ENCODE measurements at places on chromosomes 2 and 18.

DNA sequence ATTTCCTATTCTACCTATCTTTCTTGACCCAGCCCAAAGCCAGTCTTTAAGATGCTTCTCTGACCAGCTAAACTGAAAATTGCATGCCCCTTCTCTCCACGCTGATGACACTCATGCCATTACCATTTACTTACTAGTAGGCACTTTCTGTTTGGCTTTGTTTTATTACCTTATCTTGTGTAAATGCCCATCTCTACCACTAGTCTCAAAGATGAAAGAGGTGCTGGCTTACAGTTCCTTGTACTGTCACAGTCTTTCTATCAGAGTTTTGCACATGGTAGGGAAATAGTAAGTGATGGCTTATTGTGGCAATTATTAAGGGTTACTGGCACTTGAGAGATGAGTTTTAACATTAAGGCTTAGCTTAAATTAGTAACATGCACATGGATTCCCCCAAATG lies 352.1 kb downstream of the RBM43 start:
- no peak for DNase-seq

DNA sequence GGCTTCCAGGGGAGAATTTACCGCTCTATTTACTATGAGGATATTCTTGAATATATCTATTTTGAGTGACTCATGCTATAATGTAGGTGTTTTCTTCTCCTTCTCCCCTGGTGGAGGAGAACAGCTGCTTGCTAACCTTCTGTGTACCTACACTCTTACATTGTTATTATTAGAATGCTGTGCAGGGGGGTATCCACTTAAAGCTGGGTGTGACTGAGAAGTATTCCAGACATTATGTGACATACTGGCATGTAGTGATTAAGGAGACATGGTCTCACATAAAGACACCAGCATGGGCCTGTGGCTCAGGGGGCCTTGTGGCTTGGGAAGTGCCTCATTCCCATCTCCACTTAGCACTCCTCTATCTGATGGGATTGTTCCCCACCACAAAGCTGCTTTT lies 287.9 kb downstream of the PTPRM start:
- no peak for DNase-seq

GRCh38 chr2:215540658-215541057 lies 104.8 kb upstream of the FN1 start:
- no peak for DNase-seq

DNA sequence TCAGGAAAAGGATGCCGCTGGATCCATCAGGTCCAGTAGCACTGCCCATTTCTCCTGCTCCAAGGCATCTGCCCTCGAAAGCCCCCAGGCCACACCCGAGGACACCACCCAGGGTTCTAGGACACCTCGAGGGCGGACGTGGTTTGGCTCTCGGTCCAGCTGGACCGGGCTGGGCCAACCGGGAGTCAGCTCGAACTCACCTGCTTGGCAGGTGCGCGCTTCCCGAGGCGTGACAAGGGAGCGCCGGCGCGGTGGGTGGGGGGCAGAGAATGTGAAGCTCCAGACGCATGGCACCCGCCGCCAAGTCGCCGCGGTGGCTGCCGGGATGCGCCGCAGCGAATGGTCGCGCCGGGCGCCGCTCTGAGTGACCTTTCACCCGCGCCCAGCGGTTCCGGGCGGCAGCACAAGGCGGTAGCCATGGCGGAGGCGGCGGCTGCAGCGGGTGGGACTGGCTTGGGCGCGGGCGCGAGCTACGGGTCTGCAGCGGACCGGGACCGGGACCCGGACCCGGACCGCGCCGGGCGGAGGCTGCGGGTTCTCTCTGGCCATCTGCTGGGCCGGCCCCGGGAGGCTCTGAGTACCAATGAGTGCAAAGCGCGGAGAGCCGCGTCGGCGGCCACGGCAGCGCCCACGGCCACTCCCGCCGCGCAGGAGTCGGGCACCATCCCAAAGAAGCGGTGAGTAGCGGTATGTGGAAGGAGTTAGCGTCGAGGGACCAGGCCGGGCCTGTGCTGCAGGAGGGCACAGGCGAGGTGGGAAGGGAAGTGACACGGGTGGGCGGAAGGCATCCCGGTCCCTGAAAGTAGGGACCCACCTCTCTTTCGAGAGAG lies at the start of gene AGPS:
Gene AGPS, plus strand, starts transcription at position 401 of the 830 bp plus-strand sequence. Its CDS starts 17 bp downstream, at position 418.
- no peak for DNase-seq

DNA sequence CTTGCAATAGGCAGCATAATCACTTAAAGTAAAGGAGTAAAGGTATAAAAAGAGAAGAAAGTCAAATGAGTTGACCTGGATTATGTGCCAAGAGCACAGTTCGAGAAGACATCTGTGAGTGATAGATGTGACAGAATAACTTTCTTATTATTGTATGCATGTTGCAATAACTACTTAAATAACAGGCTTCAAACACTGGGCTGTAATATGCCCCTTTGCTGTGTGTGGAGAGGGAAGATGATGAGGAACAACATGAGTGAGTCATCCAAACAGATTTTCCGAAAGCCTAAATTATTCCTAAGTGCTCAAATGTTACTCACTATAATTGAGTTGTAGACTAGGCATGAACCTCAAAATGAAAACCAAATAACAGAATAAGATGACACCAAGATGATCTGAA lies 328.1 kb downstream of the EXOC6B start:
- no peak for DNase-seq

- DNase-seq = no peak
These were observed 32.7 kb upstream of the MAP4K3 start for GRCh38 chr2:39469807-39470206.
